ENCODE measurements at places on chromosomes 13 and 19.

DNA sequence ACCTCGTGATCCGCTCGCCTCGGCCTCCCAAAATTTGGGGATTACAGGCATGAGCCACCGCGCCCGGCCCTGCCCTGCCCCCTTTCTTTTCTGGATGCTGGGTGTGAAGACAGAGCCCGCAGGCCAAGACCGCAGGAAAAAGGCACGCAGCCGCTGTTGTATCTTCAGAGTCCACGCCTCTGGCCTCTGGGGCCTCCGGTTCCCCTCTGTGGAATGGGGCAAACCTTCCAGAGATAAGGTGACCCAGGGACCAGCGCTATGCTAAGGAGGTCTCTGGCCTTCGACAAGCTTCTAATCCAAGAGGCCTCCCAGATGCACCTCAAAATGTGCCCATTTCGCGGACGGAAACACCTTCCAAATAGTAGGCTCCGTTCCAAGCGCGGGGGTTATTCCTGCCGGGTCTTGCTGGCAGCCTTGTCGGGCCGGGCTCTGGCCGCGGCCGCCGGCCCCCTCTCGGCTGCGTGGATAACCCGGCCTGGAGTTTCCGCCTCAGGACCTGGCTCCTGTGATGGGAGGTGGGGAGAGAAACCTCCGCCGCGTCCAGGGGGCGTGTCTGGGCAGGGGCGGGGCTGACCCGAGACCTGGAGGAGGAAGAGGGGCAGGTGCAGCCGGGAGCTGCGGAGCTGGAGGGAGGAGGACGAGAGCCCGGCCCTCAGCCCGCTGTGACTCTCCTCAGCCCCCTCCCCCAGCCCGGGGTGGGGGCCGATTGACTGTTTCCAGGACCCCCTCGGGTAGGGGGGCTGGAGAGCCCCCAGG is 13.1 kb downstream of the TJP3 start:
- peak; percentile 69 for DNase-seq

DNA sequence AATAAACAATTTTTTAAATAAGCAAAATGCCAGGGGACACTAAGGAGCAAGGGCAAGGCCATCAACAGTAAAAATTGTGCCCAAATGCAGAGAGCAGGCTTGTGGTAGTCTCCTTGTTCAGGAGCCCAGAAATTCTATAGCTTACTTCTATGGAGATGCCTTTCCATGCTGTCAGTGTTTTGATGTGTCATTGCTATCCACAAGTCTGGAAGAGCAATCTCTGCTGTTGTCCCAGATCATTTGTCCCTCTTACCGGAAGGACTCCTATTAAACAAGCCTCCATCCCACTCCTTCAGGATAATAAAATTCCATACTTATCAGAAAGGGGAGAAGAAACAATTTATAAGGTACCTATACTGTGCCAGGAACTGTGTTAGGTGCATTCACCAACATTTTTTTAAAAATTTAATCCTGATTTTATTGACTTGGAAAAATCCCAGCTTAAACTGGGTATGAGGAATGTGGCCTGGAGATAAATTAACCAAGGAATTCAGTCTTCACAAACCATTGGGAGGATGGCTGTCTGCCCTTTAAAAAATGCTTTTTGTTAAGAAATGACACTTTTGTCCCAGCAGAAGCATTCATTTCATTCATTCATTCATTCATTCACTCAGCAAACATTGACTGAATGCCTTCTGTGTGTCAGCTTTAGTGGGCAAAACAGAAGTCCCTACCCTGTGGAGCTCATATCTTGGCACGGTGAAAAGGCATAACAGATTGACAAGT is 26.8 kb upstream of the CYSLTR2 start:
- no peak for DNase-seq

- no peak for DNase-seq
These were observed 99.7 kb downstream of the DCLK1 start for GRCh38 chr13:36031490-36031889.

DNA sequence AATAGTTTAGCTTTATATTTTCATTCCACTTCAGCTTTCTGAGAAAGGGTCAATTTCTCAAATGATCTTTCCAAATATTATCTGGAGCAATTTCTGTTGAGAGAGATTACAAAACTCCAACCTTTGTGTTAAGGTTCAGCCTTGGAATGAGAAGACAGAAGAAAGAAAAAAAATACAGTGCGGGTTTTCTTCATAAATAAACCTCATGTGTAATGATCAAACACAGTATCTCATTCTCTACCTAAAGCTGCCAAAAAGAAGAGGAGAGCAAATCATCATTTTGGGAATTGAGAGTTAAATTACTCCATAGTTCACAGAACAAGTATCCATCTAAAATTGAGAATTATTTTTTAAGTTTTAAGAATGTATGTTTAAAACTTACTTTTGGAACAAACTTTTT is 420.5 kb downstream of the KLF5 start:
- DNase-seq, result no peak

DNA sequence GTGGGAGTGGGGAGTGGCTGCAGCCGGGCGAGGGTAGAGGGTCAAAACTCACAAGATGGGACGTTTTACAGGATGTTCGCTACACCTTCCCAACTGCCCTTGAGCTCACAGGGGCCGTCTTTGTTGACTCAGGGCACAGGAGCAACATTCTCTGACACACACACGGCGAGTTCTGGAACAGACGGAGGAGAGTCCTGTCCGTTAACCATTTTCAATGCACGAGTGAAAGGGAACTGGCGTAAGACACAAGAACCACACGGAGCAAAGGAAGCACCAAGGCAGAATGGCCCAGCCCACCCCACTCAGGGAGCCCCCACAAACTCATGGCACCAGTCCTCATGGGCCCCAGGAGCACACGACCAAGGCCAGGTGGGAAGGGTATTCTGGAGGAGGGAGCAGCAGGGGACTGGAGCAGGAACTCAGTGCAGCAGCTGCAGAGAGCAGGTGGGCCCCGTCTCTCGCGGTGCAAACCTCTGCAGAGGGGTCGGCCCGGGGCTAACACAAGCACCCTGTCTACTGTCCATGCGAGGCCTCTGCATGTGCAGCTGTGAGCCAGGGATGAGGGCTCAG is 37.9 kb upstream of the ISYNA1 start:
- peak; percentile 68 for DNase-seq

- no peak for DNase-seq
These were observed 59.7 kb downstream of the SHISA2 start for GRCh38 chr13:25992076-25992475.
